ENCODE measurements at places on chromosomes 2 and 18.
A peak's percentile ranks its signal among the peaks of the same experiment; 100 is the strongest.

DNA sequence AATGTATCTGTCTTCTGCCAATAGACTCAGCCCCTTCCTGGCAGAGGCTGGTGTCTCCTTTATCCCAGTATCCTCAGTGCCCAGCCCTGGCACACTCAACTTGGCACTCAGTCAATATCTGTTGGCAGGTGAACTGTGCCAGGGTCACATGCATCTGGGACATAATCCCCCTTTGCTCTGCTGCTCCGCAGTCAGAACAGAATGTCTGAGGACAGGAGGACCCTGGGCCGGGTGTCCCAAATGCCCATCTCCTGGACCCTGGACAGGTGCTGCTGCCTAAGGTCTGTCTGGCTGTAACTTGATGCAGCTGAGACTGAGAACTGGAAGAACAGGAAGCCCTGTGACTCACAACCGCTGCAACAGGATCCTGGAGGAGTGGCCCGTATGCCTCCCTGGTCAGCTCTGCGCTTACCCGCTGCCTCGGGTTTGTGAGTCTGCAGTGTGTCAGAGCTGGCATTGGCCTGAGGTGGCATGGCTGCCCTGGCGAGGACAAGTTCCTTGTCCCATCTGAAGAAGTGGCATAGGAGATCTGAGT lies 11.4 kb downstream of the HK2 start:
- peak; percentile 96 for DNase-seq

DNA sequence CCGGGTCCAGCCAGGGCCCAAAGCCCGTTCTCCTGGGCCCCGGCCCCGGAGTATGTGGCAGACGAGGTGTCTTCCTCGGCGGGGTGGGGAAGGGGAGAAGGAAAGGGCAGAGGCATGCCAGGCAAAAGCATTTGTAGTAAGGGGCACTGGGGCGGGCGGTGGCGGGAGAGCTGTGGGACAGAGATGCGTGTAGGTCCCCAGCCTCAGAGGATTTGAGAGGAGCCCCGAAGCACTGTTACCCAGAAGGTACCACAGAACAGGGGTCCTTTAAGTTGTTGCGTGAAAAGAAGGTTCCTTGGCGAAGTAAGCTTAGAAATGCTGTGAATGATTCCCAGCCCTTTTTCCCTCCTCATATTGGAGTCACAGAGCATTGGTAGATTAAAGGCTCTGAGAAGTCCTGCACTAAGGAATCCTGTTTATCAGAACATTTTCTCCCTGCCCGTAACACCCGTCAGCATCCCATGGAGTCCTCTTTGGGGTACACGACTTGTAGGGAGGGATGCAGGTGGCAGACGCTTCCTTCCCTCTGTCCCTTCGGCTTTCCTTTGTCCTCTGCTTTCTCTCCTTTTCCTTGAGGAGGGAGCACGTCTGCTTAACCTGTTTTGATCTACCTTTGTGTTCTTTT lies 12.5 kb downstream of the GAREM2 start:
- no peak for DNase-seq

- DNase-seq = peak; percentile 82
Observed at GRCh38 chr2:74441690-74442482, at the start of gene RTKN. TSS of gene RTKN (minus strand) at chr2:74441937. CDS start at chr2:74441816, 121 bp downstream.

GRCh38 chr2:119544939-119545475 lies 758 bp downstream of the CFAP221 start:
- DNase-seq = no peak

GRCh38 chr2:212136216-212136795 lies 402.3 kb downstream of the ERBB4 start:
- no peak for DNase-seq

DNA sequence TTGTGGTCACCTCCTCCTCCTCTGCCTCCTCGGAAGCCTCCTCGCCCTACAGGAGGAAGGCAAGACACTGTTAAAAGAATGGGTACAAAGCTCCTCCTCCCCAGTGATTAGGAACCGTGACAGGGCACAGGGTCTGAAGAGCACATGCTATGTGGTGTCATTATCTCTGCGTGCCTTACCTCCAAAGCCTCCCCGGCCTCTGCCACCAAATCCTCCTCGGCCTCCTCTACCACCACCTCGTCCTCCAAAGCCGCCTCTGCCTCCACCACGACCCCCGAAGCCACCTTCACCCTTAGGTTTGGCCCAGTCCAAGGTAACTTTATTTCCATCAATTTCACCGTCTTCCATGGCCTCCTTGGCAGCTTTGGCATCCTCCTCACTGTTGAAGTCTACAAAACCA lies 9.1 kb downstream of the NCL start:
- no peak for DNase-seq

DNA sequence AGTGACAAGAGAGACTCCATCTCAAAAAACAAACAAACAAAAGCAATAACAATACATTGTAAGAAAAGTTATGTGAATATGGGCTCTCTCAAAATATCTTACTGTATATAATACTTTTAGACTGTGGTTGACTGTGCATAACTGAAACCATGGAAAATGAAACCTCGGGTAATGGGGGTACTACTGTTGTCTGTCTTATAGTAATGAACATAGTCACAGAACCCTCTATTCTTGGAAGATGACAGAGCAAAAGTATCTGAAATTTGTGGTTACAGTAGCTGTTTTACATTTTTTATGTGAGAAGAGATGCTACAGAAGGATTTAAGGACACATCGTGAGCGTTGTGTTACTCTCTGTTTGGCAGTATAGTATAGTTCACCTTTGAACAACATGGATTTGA lies 60.5 kb downstream of the MAP4K4 start:
- DNase-seq = no peak

GRCh38 chr2:14557111-14557510 lies 75.4 kb upstream of the LRATD1 start:
- DNase-seq = no peak

- no peak for DNase-seq
Observed at GRCh38 chr2:174266288-174266687, 18.0 kb upstream of the OLA1 start.

DNA sequence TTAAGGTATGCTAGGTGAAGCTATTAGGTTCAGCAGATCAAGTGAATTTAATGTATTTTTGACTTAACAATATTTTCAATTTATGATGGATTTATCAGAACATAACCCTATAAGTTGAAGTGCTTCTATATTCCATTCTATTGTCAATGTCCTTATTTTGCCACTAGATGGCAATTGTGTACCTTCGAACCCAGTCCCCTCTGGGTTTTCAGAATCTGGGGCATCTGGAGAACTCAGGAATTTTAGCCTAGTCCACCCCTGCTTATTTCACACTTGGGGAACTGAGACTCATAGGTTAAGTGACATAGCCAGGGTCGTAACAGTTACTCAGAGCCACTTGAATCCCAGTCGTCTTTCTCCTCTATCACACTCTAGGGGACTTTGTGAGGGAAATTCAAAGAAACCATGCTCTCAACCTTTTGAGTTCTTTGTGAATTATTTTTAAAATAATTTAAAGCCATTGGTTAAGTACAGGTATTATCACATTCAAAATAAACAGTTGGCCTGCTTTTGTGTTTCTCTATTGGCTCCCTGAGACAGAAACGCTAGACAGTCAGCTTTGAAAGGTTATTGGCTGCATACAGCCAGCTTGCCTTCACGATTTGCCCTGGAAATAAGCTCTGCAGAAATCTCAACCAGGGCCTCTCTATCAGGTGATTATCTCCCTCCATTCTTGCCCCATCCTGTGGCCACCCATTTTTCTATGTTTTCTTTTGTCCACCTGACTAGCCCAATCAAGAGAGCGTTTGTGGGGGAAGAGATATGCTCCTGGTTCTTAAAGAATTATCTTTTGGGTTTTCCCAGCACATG lies 145.0 kb downstream of the TTC27 start:
- no peak for DNase-seq

DNA sequence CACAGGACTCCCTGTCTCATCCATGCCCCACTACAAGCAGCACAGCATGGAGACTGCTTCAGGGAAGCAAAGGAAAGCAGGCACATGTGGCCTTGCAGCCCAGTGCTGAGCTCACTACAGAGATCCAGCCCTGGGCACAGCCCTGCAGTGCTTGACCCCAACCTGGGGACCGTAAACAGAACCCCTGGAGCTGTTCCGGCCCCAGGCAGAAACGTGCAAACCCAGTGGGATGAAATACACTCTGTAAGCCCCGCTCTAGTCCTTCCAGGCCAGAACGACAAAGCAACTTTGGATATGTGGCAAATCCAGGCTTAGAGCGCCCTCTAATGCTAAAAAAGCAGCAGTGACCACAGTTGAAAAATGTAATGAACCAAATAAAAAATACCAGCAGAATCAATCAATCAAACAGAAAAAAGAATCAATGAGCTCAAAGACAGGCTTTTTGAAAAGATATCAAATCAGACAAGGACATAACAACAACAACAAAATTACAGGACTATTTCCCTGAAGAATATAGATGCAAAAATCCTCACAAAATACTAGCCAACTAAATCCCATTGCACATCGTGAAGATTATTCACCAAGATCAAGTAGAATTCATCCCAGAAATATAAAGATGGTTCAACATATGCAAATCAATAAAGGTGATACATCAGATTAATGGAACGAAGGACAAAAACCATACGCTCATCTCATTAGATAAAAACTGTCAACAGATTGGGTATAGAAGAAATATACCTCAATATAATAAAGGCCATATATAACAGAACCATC lies 45.6 kb downstream of the ZNF519 start:
- no peak for DNase-seq

GRCh38 chr2:50746526-50746925 lies 285.4 kb downstream of the NRXN1 start:
- no peak for DNase-seq

- DNase-seq = no peak
Observed at GRCh38 chr2:48852938-48853337, 97.4 kb upstream of the LHCGR start.

- no peak for DNase-seq
Observed at GRCh38 chr2:119760237-119760955, 674 bp downstream of the PTPN4 start.

- DNase-seq = no peak
Observed at GRCh38 chr2:10028988-10029874, 14.1 kb upstream of the KLF11 start.

DNA sequence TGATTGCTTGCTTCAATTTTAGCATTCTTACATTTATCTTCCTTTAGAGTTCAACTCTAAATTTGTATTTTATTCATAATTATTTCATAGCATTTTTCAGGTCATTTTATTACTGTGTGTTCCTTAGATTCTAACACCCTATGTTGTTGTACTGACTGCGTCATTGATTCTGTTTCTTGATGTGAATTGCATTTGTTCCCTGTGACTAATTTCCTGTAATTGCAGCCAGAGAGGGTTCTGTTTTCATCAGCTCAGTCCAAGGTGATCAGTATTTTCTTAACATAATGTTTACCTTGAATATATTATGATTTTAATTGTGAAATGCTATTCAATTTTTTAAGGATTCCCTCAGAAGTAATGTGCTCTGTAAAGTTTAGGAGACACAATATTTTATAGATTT lies 970.2 kb upstream of the PIK3C3 start:
- no peak for DNase-seq

DNA sequence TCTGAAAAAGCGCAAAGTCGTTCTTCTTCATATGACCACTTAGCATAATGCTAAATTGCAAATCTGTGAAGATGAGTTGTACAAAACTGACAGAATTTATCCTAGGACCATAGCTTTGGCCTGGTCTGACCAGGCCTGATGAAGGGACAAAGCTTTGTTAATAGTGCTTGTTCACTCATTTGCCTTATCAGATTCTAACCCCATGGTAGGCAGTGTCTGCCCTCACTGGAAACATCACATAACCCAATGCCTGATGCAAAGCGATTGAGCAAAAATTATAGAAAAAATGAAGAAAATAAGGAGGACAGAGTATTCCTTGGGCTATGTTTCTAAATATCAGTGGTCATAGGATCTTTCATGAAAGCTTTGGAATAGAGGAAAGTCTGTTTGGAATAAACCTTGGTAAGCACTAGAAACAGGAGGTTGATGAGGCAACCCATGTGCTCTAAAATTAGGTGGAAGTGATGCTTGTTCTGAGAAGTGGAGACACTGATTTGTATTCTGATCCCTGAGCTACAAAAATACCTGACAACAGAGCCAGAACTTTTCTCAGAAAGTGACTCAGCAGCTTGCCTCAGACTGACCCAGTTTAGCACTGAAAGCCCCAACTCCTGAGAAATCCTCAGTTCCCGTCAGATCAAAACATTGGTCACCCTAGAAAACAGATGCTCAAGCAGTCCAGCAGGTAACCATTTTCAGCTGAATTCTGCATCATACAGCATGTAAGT lies 131.4 kb upstream of the MAPRE2 start:
- no peak for DNase-seq

DNA sequence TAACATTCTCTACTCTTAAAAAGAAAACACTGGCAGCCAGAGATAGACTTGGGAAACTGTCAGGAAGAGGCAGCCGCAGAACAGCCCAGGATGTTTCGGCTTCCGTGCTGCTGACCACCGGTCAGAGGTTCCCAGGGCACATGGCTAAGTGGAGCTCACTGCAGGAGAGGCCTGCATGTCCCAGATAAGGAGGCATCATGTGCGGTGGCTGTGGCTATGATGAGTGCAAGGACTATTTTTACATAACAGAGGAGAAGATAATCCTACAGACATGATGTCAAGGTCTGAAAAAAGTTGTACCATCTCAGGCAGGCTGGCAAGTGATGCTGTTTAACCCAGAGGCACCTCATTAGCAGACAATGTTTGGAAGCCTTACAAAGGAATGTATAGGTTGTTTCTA lies 252.3 kb downstream of the CYRIA start:
- no peak for DNase-seq

DNA sequence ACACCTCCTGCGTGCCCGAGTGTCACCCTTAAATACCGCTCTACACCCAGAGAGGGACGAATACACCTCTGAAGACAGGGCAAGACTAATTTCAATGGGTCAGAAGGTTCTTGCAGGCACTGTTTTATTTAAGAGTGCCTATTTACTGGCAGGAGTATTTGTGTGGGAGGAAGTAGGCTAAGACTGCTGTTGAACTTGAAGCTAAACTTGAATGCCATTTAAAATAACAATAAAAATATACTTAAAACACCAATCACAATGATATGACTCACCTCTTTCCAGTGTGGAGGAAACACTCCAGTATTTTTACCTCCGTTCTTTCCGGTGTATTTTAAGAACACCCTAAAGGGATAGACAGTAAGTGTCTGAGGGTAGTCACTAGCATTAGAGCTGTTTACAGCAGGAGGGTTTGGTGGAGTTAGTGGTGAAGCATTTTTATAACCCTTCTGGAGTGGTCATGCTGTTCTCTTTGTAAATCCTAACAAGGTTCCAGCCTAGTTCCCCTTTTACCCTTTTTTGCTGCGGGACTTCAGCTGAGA lies 9.6 kb upstream of the HOXD1 start:
- no peak for DNase-seq

DNA sequence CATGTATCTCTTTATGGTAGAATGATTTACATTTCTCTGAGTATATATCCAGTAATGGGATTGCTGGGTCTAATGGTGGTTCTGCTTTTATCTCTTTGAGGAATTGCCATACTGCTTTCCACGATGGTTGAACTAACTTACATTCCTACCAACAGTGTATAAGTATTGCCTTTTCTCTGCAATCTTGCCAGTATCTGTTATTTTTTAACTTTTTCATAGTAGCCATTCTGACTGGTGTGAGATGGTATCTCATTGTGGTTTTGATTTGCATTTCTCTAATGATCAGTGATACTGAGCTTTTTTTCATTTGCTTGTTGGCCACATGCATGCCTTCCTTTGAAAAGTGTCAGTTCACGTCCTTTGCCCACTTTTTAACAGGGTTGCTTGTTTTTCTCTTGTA lies 55.1 kb downstream of the CYTIP start:
- no peak for DNase-seq

Measured in RWPE2 (cell line).